ENCODE measurements at places on chromosomes 16 and 17.

- DNase-seq, result no peak
Observed at GRCh38 chr17:80941171-80941570, 50.5 kb upstream of the CHMP6 start.

GRCh38 chr17:42979511-42980273, at the start of gene PTGES3L:
Gene PTGES3L, minus strand, starts transcription at chr17:42980080. Its CDS starts 27 bp downstream, at chr17:42980053.
- DNase-seq, result peak; percentile 88

- DNase-seq, result no peak
Observed at GRCh38 chr16:89607937-89608740, 5.3 kb upstream of the DPEP1 start.

GRCh38 chr16:87705771-87706277, 60.0 kb downstream of the KLHDC4 start:
- DNase-seq, result no peak

DNA sequence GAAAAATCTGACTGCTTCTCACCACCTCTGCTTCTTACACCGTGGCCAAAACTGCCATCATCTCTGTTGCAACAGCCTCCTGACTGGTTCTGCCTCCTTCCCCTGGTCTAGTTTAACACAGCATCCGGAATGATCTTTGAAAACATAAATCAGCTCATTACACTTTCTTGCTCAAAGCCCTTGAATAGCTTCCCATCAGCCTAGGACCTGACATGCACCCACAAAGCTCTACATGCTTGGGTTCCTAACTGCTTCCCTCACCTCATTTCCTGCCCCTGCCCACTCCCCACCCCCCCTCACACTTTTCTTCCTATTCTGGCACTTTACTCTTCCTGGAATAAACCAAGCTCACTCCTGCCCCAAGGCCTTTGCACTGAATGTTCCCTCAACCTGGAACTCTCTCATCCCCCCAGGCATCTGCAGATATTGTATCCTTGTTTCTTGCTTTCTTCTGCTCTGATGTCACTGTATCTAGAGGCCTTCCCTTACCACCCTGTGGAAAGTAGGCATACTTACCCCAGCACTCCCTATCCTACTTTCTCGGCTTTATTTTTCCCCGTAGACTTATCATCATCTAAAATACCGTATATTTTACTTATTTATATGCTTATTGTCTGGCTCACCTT, 112.4 kb downstream of the FTO start:
- no peak for DNase-seq

DNA sequence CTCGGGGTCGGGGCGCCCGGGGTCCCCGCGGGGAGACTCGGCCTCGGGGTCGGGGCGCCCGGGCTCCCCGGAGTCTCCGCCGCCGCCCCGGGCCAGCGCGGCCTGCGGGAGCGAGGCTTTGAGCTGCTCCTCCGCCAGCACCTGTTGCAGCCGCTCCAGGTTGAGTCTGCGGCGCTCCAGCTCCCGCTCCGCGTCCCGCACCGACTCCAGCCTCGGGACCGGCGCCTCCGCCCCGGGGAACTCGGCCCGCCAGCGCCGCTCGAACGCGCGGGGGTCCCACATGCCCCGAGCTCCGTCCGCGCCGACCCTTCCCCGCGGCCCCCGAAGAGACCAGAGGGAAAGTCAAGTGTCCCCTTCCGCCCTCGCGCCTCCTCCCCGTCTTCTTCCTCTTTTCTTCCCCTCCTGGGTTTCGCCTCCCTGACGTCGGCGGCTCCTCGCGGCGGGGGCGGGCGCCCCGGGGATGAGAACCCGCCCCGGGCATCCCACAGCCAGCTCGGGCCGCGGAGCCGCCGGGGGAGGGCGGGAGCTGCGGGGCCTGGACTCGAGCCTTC, 40.8 kb upstream of the BHLHA9 start:
- peak; percentile 53 for DNase-seq

GRCh38 chr17:19986941-19987861, 9.6 kb upstream of the AKAP10 start:
- no peak for DNase-seq

DNA sequence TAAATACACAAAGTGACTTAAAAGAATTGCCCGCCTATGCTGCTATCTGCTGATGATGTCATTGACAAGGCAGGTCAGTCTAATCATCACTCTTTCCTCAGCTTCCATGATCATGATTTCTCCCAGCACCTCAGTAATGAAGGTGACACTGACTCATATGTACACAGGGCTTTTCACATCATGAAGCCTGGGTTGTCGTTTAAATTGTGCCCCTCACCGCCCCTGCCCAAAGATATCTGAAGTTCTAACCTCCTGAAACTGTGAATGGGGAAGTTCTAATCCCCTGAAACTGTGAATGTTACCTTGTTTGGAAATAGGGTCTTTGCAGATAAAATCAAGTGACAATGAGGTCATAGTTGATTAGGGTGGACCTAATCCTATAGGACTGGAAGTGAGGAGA, 17.4 kb upstream of the GPRC5C start:
- DNase-seq, result no peak

DNA sequence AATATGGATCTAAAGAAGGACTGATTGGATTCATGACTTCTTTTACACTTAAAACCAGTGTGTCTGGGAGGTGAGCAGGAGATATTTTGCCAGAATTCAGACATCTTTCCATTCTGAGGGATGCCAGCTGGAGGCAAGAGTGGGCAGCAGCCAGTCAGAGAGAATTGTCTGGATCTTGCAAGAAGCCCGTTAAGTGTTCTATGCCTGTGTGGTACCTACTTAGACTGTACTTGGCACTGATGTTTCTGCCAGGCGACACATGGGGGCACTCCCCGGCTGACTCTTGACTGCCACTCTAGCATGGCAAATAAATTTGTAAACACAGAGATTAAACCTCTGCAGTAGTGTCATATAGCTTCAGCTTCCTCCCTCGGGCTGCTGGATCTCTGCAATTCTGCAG, 247.7 kb downstream of the UTP18 start:
- DNase-seq, result no peak

GRCh38 chr16:11502239-11502638, 84.5 kb downstream of the LITAF start:
- no peak for DNase-seq

DNA sequence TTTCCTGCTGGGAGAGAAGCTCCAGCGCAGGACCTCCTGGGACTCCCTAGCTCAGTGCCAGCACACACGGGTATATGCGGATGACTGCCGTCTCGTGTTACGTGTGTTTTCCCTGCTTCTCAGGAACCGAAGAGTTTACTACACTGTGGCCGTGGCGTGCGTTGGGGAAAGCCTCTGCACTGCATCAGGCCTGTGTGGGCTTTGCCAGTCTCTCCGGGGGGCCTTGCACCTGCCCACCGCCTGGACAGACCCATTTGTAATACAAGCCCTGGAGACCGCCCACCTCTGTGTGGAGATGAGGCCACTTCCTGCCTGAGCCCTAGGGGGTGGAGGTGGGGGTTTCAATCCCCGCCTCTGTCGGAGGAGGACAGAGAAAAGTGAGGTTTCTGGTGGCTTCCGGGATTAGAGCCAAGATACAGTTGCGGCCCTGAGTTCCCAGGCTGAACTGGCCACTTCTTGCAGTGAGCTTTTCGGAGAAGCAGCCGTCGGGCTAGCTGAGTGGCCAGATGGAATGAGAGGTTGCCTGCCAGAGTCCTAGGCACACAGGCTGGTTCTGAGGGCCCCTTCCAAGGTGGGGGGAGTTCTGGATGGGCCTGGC, 43.4 kb upstream of the GSE1 start:
- no peak for DNase-seq

DNA sequence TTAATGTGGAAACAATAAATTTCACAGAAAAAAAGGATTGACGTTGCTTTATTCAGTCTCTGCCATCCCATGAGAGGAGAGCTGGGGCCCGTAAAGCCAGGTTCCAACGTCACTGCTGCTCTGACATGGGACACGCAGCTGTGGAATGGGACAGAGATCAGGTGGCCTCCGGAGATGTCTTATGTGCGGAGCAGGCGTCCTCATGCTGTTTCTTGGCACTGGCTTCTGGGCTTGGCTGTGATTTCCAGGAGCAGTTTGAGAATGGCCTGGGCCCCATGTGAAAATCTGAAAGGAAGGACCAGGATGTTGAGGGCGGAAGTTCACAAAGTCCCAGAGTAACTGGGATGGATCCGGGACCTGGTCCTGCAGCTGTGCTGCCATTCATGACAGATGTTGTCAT, 32.4 kb downstream of the NDEL1 start:
- no peak for DNase-seq

DNA sequence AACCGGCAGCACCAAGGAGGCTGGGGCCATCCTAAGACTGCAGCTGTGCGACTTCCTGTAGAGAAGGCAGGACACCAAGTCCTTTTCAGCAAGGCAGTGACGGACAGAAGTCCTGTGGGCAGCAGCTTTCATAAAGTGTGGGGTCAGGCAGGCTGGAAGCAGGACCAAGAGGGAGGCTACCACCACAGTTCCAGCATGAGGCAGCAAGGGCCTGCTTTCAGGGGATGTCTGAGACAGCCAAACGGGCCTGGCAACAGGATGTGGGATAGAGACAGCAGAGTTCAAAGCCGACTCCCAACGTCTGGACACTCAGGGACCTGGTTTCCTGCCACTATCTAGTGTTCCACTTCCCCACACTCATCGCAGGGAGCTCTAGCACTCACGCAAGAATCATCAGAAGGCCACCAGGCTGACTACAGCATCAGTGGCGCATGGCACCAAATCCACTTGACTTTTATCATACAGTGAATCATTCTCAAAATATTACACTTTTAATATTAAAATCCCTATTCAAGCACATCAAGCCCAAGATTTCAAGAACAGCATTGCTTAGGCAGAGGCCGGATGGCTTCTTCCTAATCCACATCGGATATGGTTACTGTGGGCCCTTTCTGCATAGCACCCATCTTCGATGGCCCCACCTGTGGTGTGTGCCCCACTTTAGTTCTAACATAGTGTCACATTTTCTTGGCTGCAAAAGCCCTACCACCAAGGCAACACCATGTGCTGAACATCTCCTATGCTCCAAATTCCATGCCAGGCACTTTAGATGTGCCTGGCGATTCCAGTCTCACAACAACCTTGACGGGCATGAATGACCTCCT, 5.2 kb downstream of the USP7 start:
- no peak for DNase-seq
